ENCODE measurements at places on chromosomes 2 and 18.
A peak's percentile ranks its signal among the peaks of the same experiment; 100 is the strongest.

GRCh38 chr18:45014047-45014501 is 333.4 kb downstream of the SETBP1 start:
- DNase-seq, result peak; percentile 23

GRCh38 chr2:84856787-84857186 is 24.1 kb downstream of the TRABD2A start:
- no peak for DNase-seq

DNA sequence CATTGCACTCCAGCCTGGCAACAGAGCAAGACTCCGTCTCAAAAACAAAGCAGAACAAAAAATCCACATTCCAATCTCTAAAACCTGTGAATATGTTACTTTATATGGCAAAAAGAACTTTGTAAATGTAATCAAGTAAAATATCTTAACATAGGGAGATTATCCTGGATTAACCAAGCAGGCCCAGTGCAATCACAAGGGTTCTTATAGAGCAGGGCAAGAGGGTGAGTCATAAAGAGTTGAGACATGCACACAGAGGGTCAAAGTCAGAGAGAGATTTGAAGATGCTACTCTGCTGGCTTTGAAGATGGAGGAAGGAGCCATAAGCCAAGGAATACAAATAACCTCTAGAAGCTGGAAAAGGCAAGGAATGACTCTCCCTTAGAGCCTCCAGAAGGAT is 60.9 kb upstream of the SLC9A2 start:
- no peak for DNase-seq

DNA sequence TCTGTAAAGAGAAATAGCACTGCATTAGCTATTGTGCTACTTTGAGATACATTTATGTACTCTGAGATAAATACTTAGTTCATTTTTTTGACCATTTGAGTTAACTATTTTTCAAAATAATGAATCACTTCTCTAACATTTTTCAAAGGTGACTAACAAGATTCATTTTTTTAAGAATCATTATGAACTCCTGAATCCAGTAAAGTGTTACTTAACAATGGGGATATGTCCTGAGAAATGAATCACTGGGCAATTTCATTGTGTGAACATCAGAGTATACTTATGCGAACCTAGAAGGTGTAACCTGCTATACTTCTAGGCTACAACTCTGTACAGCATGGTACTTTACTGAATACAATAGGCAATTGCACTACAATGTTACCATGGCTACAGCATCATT is 355.8 kb downstream of the ARL6IP6 start:
- no peak for DNase-seq

GRCh38 chr2:233107831-233108300 is 47.7 kb downstream of the INPP5D start:
- DNase-seq, result no peak

DNA sequence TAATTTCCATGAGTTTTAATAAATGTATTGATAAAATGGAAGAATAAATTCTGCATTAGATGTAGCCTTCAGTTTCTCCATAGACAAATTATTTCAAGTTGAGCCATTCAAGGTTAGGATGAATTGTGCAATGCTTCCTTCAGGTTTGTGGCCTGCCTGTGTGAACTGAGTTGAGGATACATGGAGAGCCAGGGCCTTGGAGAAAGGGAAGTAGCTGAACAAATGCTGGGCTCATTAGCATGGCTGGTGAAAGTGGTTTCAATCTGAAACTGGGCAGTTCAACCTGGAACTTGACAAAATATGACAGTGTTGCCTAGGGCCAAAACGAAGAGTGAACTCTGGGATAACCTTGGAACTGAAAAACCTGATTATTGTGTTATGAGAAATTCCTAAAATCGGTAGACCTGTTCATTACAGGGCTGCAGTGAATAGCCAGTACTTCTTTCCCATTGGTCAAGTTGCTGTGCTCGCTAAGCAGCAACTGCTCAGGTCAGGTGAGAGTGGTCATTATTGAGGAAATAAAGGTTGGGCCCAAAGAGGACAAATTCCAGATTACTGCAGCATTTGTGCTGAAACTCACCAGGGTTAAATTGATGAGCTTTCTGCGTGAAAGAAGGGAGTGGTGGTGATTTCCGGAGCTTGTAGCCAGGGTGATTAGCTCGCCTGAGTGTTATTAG is 12.7 kb downstream of the INPP1 start:
- no peak for DNase-seq

GRCh38 chr2:61423714-61424113 is 47.2 kb downstream of the USP34 start:
- DNase-seq, result no peak

DNA sequence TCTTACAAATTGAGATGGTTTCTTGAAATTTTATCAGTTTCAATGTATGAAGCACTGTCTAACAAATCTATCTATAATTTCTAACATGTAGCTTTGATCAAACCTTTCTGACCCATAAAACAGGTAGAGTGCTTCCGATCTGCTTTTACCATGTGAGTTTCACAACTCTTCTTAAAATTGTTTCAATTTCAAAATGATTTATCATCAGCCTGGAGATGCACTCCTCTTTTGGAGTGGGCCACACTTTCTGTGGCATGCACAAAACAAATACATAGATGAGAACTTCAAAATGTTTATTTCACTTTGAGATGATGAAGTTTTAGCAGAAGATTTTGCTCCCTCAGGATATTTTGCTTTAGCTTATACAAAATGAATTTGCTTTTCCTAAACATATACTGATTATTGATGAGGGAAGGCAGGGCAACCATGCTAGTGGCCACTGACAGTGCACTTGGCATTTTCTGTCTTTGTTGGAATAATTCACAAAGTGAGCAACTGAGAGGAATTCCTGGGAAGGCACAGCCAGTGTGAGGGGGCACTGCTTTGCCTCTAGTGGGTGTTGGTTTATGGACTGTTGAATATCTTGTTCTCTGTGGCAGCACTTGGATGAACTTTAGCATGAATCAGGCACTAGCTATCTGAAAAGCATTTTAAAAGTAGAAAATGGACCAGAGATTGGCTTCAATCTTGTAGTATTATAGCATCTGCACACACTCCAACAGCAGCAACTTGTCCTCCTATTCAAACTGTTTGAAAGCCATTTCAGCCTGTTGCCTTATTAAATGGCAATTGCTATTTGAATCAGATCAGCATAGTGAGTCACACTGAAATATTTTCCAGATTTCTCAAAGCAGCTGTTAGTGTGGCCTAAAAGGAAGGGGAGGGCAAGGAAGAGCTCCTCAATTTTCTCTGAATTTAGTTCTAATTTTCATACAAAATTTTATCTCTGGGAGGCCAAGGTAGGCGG is 193.2 kb downstream of the CCDC85A start:
- no peak for DNase-seq
